ENCODE measurements at places on chromosomes 11 and 22.

DNA sequence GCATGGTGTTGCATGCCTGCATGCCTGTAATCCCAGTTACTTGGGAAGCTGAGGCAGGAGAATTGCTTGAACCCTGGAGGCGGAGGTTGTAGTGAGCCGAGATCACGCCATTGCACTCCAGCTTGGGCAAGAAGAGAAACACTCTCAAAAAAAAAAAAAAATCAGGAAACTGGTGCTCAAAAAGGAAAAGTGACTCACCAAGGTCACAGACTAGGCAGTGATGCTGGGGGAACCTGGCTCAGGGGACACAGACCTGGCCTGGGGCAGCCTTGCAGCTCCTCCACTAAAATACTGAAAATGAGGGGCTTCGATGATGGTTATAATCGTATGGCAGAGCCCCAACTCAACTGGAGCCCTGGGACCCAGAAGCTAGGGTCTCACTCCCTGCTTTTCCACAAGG lies 8.1 kb upstream of the SLC35E4 start:
- DNase-seq: no peak

- DNase-seq: no peak
Measured at GRCh38 chr11:45411228-45411946, 125.2 kb upstream of the SYT13 start.

DNA sequence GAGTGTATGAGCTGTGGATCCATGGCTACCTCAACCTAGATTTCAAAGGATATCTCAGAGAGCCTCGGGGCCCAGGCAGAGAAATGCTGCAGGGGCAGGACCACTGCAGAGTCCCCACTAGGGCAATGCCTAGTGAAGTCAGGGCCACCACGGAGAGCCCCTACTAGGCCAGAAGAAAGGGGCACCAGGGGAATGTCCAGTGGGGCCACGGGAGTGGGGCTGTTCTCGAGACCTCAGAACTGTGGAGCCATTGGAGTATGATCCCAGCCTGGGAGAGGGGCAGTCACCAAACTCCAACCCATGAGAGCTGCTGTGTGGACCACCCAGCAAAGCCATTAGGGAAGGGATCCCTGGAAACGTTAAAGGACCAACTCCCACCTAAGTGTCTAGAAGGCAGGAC lies 24.5 kb downstream of the RTL6 start:
- no peak for DNase-seq

DNA sequence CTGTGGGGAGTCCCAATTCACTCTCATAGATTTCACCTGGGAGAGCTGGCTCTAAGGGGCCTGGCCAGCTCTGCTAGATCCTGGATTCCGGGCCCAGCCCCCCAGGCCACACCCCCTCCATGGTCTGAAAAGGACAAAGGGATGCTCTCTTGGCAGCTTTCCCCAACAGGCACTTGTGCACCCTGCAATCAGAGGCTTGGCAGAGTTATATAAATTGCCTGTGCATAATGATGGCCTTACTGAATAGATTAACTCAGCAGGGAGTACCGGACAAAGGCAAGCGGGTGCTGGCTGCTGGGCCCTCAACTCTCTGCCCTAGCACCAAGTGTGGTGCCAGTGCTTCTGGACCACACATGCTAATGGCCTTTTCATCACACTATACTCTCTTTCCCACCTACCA lies 461.6 kb downstream of the BUD13 start:
- no peak for DNase-seq

GRCh38 chr11:46489656-46490560 lies 98.3 kb upstream of the CHRM4 start:
- peak; percentile 63 for DNase-seq

DNA sequence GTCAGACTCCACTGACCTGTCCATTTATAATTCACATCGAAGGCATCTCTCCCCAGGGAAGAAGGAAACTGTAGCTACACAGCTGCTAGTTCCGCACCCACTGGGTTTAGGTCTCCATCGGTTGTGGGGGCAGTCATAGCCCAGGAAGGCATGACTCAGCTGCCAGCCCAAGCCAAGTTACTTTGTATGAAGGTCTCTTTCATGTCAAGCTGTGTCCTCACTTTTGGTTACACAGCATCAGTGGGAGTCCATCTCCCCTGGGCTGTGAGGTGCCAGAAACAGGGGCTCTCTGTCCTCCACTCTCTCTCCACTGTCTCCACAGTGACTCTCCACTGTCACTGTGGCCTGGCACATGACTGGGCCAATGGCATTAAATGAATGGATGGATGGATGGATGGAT lies 585.2 kb downstream of the BRD1 start:
- DNase-seq: no peak

- DNase-seq: no peak
Measured at GRCh38 chr11:132200353-132200936, 830.0 kb downstream of the NTM start.

GRCh38 chr11:6356503-6357055 lies 33.7 kb upstream of the SMPD1 start:
- DNase-seq: no peak

DNA sequence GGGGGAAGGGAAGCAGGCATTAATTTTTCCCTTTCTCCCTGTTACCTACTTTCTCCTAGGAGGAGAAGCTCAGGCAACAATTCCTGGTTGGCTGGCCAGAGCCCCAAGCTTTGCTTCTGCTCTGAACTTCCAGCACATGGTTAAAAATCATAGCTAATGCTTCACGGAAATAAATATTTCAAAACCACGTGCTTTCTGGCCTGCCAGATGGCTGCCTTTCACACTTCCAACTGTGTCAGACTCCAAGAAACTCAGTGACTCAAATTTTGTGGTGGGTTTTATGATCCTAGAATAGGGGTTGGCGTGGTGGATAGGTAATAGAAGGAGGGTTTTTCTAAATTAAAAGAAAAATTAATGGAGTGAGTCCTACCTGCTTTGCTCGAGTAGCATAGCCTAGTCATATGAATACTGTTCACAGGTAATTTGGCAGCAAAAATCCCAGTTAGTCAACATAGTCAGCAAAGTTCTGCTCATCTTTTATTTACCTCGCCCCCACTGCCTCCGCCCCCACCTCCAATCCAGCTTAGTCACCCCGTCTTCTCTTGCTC lies 58.6 kb downstream of the SC5D start:
- DNase-seq: no peak

GRCh38 chr11:93494357-93494756 lies 48.8 kb downstream of the SMCO4 start:
- no peak for DNase-seq

- no peak for DNase-seq
Measured at GRCh38 chr22:43262990-43263644, 76.2 kb upstream of the TTLL12 start.

GRCh38 chr22:37427711-37428635 lies 694 bp upstream of the ELFN2 start:
- DNase-seq: no peak

DNA sequence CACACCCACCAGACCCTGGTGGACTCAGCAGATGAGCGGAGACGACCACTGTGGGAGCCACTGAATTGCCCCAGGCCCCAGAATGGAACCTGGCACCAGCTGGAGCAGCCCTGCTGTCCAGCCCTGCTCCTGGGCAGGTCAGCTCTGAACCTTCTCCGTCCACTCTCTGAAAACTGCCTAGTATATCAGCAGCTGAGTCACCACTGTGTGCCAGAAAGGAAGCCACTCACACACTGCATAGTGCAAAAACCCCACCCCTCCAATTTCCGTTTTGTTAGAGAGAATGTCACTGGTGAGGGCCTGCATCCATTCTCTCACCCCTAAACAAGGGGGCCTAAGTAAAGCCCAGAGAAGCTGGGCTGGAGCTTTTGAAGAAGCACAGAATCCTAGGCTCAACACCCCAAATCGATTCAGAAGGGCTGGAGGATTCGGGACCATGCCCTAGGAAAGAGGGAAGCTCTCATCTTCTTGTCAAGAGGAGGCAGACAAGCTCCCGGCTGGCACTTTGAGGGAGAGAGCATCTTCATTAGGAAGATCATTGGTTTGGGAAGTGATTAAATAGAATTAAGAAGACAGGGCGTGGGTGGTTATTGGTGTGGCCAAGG lies 44.5 kb downstream of the GALNT18 start:
- DNase-seq: no peak
